Femur (tissue), 1 donor: ENCODE measurements at places on chromosomes 7 and 10.

DNA sequence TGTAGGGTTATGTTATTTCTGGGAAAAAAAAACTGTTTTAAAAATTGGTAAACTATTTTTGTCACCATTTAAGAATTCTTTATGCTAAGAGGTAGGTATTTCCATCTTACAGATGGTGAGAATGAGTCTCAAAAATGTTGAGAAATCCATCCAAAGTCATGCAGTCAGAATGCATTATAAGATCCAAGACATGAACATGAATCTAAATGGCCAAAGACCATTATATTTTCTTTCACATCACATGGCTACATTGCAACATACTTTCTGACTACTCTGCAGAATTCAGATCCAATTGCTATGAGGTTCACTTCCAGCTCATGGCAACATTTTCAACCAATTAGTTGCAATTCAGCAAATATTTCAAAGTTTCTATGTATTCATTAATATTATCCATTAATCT is 181.2 kb downstream of the TWIST1 start:
- no peak for DNase-seq

DNA sequence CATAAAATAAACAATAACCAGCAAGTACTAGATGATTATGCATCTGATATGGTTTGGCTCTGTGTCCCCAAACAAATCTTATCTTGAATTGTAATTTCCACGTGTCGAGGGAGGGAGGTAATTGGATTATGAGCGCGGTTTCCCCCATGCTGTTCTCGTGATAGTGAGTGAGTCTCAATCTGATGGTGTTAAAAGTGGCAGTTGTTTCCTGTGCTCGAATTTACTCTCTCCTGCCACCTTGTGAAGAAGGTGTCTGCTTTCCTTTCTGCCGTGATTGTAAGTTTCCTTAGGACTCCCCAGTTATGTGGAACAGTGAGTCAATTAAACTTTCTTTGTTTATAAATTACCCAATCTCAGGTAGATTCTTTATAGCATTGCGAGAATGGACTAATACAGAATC is 15.1 kb downstream of the CNTNAP2 start:
- no peak for DNase-seq

DNA sequence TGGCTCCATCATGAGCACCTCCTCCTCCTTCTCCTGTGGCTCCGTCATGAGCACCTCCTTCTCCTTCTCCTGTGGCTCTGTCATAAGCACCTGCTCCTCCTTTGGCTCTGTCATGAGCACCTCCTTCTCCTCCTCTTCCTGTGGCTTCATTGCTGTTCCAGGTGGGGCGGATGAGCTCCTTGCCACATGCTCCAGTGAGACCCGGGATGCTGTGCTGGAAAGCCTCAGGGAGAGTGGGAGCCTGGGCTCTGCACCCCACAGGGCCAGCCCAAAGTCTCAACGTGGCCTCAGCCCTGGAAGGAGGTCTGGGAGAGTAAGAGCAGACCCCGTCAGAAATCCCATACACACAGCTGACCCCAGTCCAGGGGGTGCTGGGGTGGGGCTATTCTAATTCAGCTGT is 380.7 kb downstream of the TCERG1L start:
- DNase-seq = no peak

- DNase-seq = no peak
Measured at GRCh38 chr7:4273566-4274230, 408.4 kb upstream of the FOXK1 start.
